ENCODE measurements at places on chromosomes 16 and 17.

- no peak for DNase-seq
Measured at GRCh38 chr17:80618304-80618703, 73.7 kb downstream of the RPTOR start.

GRCh38 chr17:76681222-76682137, 29.3 kb downstream of the MXRA7 start:
- DNase-seq: peak; percentile 29

GRCh38 chr16:23306199-23307100, 4.3 kb downstream of the SCNN1B start:
- no peak for DNase-seq

DNA sequence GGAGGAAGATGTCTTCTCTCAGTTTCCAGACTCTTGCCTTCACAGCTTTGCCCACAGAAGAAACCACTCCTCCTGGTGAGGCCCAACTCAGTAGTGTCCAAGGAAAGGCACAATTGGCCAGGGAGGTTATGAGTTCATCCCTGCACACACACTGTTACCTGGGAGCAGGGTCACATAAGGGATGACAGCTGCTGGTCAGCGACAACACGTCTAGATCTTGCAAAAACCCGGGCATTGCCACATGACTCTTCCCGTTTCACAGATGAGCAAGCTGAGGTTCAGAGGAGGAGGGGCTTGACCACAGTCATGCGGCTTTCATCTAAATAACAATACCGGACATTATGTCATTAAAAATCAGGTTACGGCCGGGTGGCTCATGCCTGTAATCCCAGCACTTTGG, 186.0 kb downstream of the COPRS start:
- DNase-seq: no peak

DNA sequence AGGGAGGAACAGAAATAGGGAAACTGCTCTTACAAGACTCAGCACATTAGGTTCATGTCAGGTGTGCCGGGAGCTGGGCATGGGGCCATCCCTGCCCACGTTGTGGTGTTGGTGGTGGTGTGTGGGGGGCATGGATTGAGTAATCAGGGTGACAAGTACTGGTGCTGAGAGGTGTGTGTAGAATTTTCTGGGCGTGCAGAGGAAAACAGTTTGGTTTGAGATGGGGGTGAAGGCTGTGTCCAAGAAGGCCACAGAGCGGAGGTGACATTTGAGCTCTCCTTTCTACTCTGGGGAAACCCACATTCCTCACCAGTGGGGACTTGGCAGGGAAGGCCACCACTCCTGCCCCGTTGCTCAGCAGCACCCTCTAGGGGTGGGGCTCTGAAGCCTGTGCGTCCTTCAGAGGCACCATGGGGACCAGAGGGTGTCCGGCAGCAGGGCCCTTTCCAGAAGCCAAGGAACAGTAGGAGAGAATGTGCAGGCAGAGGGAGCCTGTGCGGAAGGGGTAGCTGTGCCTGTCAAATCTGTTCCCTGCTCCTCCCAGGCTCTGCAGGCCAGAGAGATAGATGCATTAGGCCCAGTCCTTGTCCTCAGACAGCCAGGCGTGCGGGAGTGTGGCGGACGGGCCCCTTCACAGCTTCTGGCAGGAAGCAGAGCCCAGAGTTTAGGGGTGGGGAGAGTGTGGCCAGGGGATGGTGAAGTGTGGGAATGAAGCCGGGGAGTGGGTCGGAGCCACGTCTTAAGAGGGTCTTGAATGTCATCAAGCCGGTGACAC, 48.7 kb upstream of the GSE1 start:
- no peak for DNase-seq

GRCh38 chr17:64306850-64307463, 43.9 kb upstream of the TEX2 start:
- DNase-seq: peak; percentile 15

- no peak for DNase-seq
Measured at GRCh38 chr17:21686165-21687015, 5.9 kb upstream of the KCNJ18 start.

DNA sequence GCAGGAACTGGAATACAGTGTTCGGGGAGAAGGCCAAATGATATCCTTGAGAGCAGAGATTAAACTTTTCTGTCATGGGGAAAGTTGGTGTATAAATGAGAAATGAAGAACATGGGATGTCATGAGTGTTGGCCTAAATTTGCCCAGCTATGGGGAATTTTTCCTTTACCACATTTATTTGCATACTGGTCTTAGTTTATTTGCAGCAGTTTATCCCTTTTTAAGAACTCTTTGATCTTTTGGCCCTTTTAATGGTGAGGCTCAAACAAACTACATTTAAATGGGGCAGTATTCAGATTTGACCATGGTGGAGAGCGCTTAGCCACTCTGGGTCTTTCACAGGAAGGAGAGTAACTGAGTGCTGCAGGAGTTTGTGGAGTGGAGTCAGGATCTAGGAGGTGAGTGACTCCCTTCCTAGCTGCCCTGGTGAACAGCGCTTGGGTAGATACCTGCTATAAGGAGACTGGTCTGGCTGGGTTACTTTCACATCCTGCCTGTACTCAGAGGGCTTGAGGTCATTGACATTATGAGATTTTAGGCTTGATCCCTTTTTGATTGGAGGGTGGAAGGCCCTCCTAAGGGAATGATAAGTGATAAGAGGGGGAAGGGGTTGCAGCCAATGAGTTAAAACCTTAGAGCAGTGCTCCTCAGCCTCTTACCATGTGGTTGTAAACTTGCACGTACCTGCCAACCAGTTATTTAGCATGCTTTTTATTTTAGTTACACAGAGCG, 10.7 kb downstream of the PYCARD start:
- DNase-seq: no peak

DNA sequence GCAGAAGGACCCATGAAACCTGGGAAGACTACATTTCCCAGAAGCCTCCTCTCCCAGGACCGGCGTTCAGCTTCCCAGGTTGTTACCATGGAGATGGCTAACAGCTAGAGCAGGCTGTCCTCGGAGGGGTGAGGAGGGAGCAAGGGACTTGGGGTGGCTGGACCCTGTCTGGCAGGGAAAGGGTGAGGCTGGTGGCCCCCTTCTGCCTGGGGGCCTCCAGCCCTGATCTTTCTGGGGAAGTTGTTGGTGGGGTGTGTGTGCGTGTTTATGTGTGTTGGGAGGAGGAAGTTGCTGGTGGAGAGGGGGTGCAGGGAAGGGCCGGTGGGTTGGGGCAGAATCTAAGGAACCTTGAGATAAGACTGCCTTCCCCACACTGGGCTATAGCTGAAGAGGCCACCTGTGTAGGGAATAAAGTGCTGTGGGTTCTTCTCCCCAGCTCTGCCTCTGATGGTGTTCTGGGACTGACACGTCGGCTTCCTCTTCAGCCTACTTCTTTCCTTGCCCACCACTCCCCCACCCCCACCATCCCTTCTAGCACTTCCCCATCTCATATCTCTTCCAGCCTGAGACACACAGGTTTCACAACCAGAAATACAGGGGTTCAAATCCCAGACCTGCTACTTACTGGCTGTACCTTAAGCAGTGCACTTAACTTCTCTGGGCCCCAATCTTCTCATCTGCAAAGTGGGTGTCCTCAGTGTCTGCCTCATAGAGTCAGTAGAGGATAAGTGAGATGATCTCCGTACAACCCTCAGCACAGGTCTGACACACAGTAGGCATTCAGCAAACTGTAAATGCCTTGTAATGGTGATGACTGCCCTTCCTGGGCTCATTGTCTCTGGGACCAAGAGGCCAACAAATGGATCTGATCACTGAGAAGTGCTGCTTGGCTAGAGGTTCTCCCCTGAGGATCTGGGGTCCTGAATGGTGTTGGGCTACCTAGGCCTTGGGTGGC, at the start of gene DRC7:
Gene DRC7 (plus strand): TSS at position 82 of the 955 bp plus-strand sequence. CDS start 3,144 bp downstream, outside the sequence.
- no peak for DNase-seq

DNA sequence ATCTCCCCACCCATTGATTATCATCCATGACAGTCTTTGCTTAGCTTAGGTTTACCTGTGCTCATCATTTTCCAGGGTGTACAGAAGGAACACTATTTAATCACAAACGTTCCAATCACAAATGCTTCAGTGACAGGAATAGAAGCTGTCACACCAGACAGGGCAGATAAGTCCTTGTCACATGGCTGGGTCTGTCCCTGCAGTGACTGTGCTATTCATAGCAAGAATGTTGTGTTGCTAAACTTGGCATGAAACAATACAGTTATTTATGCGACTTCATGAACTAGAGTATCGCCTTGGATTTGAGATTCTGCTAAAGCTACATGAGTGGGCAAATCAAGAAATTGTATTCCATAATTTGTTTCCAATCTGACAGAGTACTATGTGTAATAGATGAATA, 108.4 kb downstream of the CDH13 start:
- no peak for DNase-seq

DNA sequence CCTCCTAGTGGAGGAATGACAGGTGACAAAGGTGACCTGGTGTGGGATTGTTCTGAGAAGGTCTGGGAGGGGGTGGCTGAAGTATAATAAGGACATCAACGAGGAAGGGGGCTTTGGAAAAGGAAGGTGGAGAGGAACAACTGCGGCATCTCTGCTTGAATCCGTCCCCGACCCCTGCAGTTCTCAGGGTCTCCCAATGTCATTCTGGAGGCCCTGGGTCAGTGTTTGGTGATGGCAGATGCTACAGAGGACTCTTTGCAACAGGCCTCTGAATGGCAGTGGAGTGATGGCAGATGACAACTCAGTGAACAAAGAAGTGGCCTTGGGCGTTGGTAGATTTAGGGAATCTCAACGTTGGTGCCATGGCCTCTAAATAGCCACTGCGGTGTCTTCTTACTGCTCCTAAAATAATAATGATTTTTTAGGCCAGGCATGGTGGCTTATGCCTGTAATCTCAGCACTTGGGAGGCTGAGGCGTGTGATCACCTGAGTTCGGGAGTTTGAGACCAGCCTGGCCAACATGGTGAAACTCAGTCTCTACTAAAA, 1.3 kb downstream of the ENGASE start:
- no peak for DNase-seq

DNA sequence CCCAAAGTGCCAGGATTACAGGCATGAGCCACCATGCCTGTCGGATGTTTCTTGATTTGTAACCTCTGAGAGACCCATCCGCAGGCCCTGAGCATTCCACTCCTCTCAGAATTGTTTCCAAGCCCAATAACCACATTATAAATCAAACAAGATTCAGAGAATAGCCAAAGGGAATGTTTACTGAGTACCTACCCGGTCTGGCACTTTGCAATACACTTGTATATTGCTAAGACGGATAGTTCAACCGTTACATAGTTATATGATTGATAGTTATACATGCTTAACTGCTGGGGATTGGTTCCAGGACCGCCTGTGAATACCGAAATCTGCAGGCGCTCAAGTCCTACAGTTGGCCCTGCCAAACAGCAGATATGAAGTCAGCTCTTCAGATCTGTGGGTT, 3.0 kb upstream of the KAT8 start:
- no peak for DNase-seq

- DNase-seq: no peak
Measured at GRCh38 chr16:2825049-2825742, 4.9 kb upstream of the ZG16B start.

GRCh38 chr17:33888455-33888854, 366.6 kb upstream of the CCL2 start:
- DNase-seq: no peak

GRCh38 chr16:88686062-88686438, 257 bp downstream of the SNAI3 start:
- DNase-seq: no peak

- no peak for DNase-seq
Measured at GRCh38 chr17:19728084-19728495, 11.7 kb upstream of the SLC47A2 start.

DNA sequence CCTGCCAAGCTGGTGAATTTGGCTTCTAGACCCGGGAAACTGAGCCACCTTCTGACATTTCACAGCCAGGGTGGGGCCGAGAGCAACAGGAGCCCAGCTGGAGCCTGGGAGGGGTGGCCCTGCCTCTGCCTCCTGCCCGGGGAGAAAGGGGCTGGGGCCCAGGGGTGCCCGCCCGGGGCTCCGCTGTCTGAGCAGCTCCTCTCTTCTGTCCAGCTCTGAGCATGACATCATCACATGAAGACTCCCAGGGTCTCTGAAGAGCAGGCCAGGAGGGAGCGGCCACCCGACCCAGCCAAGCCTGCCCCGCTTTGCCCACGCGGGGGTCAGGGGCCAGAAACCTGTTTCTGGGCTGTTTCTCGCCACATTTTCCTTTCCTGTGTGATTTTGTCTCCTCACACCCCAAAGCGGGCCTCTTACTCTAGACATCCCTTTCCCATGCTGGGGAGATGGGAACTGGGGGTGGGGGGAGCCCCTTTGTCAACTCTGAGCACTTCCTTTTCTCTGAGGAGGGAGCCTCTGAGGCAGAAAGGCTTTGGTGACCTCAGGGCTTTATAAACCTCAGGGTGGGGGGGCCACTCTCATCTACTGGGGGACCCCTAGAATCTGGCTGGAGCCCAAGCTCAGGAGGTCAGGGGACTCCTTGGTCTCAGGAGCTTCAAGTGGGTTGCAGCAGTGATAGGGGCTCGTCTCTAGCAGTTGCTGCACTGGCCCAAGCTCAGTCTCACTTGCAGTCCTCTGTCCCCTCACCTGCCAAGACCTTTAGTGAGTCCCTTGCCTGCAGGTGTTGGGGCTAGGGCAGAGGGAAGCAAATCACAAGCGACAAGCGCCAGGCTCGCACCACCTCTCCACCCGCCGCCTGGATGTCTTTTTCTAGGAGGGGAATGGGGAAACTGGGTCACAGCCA, 7.6 kb downstream of the UBALD2 start:
- no peak for DNase-seq

DNA sequence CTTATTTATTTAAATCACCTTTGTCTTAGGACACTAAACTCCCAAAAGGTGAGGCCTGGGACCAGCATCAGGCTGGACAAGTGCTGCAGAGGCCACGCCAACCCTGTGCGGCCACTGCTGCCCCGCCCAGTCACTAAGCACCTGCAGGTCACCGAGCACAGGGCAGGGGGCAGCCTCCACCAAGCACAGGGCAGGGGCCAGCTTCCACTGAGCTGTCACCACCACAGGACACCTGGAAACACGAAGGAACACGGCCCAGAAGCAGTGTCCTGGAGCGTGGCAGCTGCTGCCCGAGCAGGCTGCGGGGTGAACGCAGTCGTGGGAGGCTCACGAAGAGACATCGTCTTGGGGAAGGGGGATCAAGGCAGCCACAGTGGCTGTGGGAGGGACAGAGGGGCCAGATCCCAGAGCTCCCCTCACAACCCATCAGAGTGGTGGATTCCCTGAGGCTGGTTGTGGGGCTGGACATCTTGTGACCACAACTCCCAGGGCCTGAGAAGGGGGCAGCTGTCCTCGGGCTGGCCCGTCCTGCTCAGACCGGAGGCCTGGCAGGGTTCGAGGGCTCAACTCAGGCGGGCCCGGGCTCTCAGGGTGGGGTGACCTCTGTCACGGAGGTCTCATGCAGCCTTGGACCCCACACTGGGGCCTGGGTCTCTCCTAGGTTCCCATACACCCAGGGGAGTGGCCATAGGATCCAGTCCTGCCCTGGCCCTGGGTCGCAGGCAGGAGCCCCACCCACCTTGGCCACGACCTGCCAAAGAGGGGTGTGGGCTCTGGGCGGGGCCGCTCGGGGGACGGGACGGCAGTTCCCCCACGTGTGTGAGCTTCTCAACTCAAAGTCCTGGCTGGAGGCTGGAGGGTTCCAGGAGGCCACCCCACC, 18.7 kb downstream of the RAB40B start:
- DNase-seq: no peak

All from NCI-H1436 treated with DMSO at 0.1 percent for 48 hours (cell line).